Activated T-cell treated with anti-CD3 and anti-CD28 coated beads for 4 hours (primary cell): ENCODE measurements at places on chromosomes 2 and 18.

GRCh38 chr2:37848451-37848850 lies 76.6 kb upstream of the RMDN2 start:
- DNase-seq: no peak

DNA sequence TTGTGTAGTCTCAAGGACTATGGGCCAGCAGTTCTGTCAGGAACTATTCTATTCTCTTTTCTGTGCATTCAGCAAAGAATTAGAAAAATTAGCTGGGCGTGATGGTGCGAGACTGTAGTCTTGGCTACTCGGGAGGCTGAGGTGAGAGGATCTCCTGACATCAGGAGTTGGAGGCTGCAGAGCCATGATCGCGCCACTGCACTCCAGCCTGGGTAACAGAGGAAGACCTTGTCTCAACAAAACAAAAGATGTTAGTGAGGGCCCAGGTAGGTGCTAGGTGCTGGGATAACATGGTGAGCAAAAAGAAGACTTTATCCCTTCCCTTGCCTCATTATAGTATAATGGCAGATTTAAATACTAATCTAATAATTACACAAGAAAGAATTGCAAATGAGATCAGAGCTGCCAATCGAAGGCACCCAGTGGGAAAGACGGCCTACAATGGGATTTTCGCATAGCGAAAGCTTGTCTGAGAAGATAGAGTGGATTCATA lies 447 bp upstream of the MRPL19 start:
- no peak for DNase-seq

GRCh38 chr2:120913972-120914838 lies 178.5 kb downstream of the GLI2 start:
- no peak for DNase-seq

GRCh38 chr2:187552381-187552780 lies 1.9 kb downstream of the TFPI start:
- DNase-seq: no peak

DNA sequence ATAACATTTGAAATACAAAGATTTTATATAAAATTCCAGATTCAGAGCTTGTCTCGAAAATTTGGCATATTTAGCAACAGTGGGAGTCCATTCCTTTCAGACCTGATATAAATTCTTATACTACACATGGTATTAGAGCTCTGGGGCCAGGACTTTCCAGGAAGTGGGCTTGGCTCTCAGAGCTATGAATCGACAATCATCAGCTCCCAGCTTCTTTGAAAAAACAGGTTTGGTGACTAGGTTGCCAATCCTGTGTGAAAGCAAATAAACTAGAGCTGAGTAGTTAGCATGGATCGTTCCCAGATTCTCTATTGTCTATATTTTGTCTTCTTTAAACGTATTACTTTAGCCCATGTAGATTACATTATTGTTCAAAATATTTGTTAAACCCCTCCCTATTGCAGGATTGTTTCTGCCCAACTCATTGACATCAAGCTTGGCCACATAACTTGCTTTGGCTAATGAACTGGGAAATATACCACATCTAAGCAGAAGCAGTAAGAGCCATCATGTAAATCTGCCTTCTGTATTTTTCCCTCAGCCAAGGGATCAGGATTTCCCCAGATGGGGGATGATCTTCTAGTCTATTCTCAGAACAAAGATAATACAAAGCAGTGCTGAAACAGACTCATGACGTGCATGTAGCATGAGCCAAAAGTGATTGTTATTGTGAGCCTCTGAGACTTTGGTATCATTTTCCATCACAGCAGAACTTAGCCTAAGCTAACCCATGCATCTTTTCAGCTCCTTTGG lies 105.4 kb downstream of the KCNH7 start:
- DNase-seq: no peak

- DNase-seq: no peak
Measured at GRCh38 chr2:73652348-73652747, 10.1 kb upstream of the NAT8 start.

DNA sequence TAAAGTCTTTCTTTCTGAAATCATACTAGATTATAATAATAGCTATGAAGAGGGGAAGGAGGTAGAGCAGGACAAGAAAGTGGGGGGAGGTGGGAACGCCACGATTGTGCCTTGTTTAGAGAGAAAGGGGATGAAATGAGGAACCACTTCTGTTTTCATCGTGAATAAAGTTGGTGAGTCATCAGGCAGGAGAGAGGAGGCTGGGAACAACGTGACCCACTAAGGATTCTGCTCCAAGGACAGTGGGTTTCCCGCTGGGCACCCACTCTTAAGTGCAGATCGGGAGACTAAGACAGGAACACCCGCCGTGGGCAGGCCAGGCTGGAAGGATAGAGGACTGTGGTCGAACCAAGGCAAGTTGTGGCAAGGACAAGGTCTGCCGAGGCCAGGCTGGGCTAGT lies 158.2 kb downstream of the L3MBTL4 start:
- DNase-seq: no peak

DNA sequence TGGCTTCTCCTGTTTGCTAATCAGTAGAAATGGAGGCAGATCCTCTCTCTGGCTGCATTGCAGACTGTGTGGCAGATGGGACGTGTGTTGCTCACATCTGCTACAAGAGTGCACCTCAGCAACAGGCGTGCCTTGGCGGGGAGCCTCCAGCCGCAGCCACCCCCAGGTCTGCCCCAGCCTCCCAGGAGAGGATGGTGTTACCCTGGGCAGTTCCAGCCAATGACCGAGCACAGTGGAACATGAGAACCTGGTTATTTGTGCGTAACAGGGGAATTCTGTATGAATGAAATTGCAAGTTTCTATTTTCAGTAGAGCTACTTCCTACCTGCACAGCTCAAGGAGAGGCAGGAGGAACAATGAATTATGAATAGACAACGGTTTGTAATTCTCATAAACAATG lies 130.6 kb upstream of the CBLN2 start:
- no peak for DNase-seq

GRCh38 chr2:72023678-72024390 lies 123.8 kb downstream of the CYP26B1 start:
- DNase-seq: no peak
